Activated CD4-positive, alpha-beta memory T cell treated with anti-CD3 and anti-CD28 coated beads, Interleukin-2, amount 10 ng/mL, durations not matched to agents 7 days and 5 days (primary cell): ENCODE measurements at places on chromosomes 16 and 17. TPM values are rescaled to one million over a fixed set of nuclear protein-coding genes. Genes with fewer than 3 reads are reported as not detected.

OR1F1 gene
- not detected for total RNA-seq

TOX3 gene
- not detected for total RNA-seq

DNAJC7 gene
- total RNA-seq = 88.7 TPM

SULT1A1 gene
- total RNA-seq = 5.5 TPM

PLEKHM1 gene
- total RNA-seq = 63.5 TPM
